ENCODE measurements at places on chromosomes 7 and 10.
A peak's percentile ranks its signal among the peaks of the same experiment; 100 is the strongest.

DNA sequence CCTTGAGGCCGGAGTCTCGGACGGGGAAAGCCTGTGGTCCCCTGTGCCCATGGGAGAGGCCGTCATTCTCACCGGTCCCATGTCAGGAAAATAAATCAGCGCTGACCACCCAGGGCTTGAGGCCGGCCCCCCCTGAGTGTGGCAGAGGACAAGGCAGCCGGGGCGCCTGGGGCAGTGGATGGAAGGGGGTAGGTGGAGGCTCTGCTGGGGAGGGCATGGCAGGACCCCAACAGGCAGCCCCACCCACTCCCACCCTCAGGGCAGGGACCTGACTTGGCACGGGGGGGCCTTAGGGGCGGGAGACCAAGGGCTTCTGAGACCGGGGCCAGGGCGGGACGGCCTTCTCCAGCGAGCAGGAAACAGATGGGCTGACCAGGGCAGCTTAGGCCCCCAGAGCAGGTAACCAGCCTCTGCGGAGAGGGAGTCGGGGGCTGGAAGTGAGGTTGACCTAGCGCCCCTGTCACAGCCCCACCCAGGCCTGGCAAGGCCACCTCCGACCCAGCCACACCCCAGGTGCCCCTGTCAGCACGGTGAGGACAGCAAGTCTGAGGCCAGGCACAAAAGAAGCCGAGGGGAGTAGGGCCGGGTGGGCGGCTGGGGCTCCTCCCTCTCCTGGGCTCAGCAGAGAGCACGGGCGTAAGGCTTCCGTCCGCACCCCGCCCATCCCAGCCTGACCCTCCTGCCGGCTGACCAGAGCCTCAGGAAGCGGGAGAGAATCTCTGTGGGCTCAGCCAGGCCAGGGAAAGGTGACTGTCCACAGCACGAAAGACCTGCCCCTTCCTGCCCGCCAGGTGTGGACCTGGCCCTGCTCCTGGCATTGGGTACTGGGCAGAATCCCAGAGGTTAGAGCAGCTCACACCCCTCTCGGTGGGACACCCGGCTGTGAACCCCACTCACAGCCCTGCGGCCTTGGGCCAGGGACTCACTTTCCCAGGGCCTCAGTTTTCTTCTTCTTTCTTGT, 87.4 kb downstream of the FOXL3 start:
- no peak for DNase-seq

- no peak for DNase-seq
Observed at GRCh38 chr10:121406823-121407545, 191.3 kb downstream of the FGFR2 start.

DNA sequence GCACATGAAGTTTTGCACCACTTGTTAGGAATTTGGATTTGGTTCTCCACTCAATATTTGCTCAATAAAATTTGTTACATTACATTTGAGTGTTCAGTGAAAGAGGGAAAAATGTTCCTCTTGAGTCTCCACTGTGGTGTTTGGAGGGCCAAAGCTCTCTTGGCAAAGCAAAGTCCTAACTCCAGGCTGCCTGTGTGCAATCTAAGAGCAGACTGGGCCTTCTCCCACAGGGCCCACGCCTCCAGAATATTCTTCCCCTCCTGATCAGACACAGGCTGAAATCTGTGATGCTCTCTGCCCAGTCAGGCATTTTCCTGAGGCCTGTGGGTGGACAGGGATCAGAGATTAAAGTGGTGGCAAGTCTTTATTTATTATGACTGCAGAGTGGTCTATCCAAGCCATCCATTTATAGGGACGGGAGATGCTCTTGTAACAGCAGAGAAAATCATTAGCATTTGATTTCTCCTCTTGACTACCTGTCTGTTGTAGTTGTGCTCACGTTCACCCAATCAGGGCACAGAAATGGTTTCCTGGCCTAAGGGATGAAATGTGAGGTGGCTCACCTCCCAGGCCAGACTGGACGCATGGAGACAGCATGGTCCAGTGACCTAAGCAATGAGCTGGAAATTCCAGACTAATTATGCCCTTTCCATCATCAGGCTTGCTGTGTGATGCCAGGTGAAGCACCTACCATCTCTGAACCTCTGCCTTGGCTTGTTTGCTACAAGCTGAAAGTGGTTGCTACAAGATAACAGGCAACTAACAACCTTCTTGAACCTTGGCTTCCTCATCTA, 147.1 kb upstream of the NRBF2 start:
- no peak for DNase-seq

DNA sequence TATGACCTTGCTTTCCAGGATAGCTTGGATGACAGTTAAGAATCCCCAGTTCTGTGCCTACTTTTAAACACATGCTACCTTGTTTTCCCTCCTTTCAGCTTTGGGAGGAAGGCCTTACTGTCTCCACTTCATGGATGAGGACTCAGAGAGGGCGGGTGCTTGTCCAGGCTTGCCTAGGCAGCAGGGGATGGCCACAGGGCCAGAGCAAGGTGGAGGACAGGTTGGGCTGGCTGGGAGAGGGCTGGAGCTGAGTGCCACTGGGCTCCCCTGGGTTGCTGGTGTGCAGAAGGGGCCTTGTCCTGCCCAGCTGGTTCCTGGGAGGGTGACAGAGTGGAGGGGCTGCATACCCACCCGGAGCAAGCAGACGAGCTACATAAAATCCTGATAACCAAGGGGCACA, 117.8 kb downstream of the GRK5 start:
- no peak for DNase-seq

GRCh38 chr10:119306514-119306951, 99.2 kb downstream of the GRK5 start:
- peak; percentile 70 for DNase-seq

DNA sequence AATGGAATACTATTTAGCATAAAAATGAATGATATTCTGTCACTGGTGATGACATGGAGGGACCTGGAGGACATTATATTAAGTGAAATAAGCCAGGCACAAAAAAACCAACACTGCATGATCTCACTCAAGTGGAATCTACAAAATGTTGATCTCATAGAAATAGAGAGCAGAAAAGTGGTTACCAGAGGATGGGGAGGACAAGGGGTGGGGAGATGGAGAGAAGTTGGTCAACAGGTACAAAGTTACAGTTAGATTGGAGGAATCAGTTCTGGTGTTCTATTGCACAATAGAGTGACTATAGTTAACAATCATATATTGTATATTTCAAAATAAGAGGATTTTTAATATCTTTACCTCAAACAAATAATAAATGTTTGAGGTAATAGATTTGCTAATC, 24.7 kb upstream of the SLC18A3 start:
- DNase-seq = no peak

DNA sequence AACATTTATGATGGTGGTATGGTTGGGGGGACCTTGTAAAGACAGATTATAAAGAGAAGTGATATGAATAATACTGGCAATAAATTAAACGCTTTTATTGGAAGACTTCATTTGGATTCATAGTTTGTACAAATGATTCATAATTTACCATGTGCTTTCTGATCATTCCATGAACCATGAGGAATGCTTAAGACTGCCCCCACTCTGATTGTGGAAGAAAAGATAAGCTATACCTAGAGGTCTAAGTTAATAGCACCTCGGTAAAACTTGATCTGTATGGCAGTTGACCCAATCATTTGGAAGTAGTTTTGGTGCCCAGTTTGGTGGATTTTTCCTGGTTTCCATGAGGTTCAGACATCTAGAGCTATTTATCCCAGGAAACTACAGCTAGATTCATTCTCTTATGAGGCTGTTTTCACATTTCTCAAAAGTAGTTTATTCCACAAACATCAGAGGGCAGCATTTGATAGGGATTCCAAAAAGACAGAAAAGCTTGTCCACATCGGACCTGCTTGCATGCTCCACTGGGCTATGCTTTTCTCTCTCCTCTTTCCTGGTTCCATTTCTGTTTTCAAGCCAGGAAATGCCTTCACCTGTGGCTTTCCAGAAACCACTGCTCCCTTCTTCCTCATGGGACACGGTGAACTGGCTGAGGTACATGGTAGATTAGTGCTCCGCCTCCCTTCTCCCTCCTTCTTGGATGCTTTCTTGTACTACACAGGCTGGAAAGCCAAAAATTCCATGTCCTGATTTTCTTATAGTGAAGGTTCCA, 29.2 kb downstream of the TFAM start:
- no peak for DNase-seq

- DNase-seq = no peak
Observed at GRCh38 chr10:80410122-80410521, 1.8 kb downstream of the PRXL2A start.

DNA sequence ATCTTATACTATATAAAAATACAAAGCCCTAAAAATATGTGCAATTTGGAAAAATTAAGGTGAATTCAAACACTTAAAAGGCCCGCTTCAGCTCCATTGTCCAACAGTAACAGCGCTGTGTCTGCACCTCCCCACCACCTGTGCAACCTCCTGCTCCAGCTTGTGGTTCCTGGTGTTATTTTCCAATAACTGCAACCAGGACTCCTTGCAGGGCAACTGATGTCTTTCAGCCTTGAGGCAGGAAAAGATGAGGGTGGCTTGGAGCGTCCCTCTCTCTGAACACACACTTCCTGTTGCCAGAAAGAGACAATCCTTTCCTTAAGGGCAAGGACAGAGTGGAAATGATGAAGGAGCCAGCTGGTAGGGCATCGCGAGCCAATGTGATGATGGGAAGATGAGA, 336.0 kb downstream of the GLRX3 start:
- no peak for DNase-seq

DNA sequence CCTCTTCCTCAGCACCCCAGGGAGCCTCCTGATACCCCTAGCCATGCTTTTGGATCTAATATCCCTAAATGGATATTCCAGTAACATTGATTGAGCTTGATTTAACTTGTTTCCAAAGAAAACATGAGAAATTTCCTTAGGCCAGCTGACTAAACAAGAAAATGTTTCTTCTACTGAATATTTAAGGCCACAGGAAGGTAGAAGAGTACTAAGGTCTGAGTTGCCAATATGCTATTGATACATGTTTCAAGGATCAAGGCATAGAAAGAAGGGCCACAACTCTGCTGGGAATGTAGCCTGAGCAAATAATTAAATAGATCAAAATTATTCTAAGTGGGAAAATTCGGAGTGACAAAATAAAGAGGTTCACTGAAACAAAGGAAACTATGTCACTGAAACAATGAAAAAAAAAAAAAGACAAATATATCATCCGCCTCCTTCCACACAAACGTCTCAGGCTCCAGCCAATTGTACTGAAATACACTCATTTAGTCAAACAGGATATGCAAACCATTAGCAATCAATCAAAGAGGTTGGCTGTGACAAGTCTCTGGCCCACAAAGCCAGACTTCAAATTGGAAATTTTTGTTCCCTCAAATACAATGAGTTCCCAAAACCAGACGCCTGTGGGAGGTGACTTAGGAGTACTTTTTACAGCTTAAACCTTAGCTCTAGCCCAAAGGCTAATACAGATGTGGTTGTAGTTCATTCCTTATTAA, 396.2 kb downstream of the HTR7 start:
- no peak for DNase-seq

DNA sequence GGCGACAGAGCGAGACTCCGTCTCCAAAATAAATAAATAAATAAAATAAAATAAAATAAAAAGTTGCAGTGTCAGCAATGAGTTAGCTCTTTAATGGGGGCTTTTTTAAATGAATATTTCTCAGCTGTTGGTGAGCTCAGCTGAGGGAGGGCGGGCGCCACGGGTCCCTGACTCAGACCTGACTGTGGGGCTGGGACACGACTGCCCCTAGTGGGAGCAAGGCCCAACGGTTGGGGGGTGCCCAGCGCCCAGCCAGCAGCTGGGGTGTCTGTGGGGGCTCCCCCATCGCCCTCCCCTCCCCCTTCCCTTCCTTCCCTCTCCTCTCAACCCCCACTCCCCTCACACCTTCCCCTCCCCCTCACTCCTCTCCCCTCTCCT, 46.6 kb downstream of the PWWP2B start:
- DNase-seq = peak; percentile 84
